ENCODE measurements at places on chromosomes 13 and 19. TPM values are rescaled to one million over a fixed set of nuclear protein-coding genes. Genes with fewer than 3 reads are reported as not detected.

DNA sequence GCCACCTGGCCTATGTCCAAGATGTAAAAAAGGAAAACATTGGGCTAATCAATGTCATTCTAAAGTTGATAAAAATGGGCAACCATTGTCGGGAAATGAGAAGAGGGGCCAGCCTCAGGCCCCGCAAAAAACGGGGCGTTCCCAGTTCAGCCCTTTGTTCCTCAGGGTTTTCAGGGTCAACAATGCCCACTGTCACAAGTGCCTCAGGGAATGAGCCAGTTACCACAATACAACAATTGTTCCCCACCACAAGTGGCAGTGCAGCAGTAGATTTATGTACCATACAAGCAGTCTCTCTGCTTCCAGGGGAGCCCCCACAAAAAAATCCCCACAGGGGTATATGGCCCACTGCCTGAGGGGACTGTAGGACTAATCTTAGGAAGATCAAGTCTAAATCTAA, 112.5 kb downstream of the ZNF486 start:
- H3K4me1 ChIP-seq: no peaks in the 10 kb centered on the region
- no peaks in the 10 kb centered on the region for H3K27me3 ChIP-seq
- no peak overlapping the region for H3K27ac ChIP-seq
- no peak for DNase-seq
- no peak overlapping the region for H3K4me3 ChIP-seq

GRCh38 chr19:55670280-55671053, 4.6 kb upstream of the EPN1 start:
- H3K27ac ChIP-seq: peak overlapping the region; percentile 46
- no peaks in the 10 kb centered on the region for H3K27me3 ChIP-seq
- DNase-seq: peak; percentile 20
- H3K36me3 ChIP-seq: peaks cover 37% of the 10 kb centered on the region

GRCh38 chr19:3723883-3724282, 15.7 kb downstream of the TJP3 start:
- no peak for DNase-seq
- no peaks in the 10 kb centered on the region for H3K4me1 ChIP-seq
- no peak overlapping the region for H3K4me3 ChIP-seq
- no peaks in the 10 kb centered on the region for H3K36me3 ChIP-seq
- no peak overlapping the region for H3K27ac ChIP-seq

GRCh38 chr13:28413999-28414398, 80.9 kb downstream of the FLT1 start:
- H3K36me3 ChIP-seq: no peaks in the 10 kb centered on the region
- no peaks in the 10 kb centered on the region for H3K27me3 ChIP-seq
- H3K27ac ChIP-seq: no peak overlapping the region

DNA sequence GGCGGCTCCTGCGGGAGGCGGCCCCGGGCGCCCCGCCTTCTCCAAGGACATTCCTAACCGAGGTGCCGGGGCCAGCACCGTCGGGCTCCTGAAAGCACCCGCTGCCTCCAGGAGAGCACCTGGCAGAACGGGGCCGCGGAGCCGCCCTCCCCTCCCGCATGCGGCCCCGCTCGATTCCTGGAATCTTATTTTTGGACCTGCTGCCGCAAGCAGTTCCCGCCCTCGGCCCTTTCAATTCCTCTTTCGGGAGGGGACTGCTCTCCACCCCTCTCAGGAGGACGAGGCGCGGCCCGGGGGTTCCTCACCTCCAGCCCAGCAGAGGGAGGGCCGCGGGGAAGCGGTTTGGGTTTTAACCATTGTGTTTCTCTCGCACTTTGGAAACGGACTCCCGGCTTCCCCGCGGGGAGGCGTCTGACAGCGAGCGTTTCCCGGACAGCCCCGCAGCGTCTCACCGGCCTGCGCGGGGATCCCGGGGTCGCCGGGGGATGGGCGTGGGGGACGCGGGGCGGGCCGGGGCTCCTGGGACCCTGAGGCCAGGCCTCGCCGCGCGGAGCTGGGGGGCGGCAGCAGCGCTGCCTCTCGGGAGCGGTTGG, 849 bp downstream of the GAS6 start:
- H3K4me3 ChIP-seq: peak overlapping the region; percentile 40
- H3K36me3 ChIP-seq: no peaks in the 10 kb centered on the region
- peaks cover 27% of the 10 kb centered on the region for H3K27me3 ChIP-seq
- DNase-seq: peak; percentile 25

DNA sequence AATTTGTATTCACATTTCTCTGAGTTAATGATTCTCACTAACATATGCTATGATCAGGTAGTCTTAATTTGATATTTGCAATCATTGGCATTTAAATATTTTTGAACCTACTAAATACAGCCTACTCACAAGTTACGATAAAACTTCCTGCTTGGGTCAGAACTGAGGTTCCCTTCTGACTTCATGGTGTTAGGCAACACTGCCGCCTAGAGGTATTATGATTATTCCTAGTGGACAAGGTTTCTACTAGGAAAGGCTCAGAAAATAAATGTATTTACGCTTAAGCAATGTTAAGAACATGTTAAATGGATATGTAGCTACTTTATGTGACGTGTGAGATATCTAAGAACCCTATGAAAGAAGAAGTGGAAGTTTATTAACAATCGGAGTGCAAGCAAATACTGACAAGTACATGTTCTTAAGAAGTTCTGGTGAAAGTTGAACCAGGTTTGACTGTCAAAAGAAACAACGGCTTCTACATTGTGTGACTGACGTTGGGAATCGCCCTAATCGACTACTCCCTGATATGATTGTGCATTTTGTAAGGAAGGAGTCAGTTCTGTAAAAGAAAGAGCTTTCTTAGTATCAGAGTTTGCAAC, 1395.8 kb downstream of the SLITRK5 start:
- no peaks in the 10 kb centered on the region for H3K4me1 ChIP-seq
- no peaks in the 10 kb centered on the region for H3K27me3 ChIP-seq
- peak; percentile 75 for DNase-seq
- no peaks in the 10 kb centered on the region for H3K36me3 ChIP-seq
- no peak overlapping the region for H3K4me3 ChIP-seq
- H3K27ac ChIP-seq: no peak overlapping the region

GRCh38 chr13:60491531-60491930, 94.5 kb downstream of the TDRD3 start:
- no peak overlapping the region for H3K27ac ChIP-seq
- no peaks in the 10 kb centered on the region for H3K27me3 ChIP-seq
- H3K36me3 ChIP-seq: peaks cover 14% of the 10 kb centered on the region
- no peak overlapping the region for H3K4me3 ChIP-seq

- H3K4me3 ChIP-seq: peak overlapping the region; percentile 84
- H3K4me1 ChIP-seq: no peaks in the 10 kb centered on the region
- H3K36me3 ChIP-seq: no peaks in the 10 kb centered on the region
- H3K27me3 ChIP-seq: no peaks in the 10 kb centered on the region
Observed at GRCh38 chr19:18895038-18895823, 727 bp downstream of the CERS1 start.

GRCh38 chr13:113621046-113621445, 36.5 kb downstream of the TFDP1 start:
- no peak overlapping the region for H3K27ac ChIP-seq
- no peak for DNase-seq
- no peaks in the 10 kb centered on the region for H3K27me3 ChIP-seq
- no peak overlapping the region for H3K4me3 ChIP-seq
- peaks cover 12% of the 10 kb centered on the region for H3K4me1 ChIP-seq

DNA sequence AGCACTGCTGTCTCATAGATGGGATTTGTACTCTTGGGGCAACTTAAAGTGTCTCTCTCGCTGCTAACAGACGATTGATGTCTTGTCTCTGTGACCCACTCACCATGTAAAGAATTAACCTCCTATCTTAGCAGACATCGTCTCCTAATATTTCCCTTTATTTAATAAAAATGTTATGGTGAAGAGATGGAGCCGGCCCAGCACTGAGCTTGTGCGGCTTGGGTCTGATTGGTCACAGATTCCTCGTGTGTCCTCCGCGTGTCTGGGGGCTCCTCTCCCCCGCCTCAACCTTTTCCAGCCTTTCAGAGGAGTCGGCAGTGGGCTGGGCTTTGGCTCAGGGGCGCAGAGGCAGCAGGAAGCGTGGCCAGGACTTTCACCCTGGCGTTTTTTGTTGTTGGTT, 13.2 kb upstream of the CRTC1 start:
- H3K4me3 ChIP-seq: no peak overlapping the region
- no peak for DNase-seq
- peaks cover 3% of the 10 kb centered on the region for H3K36me3 ChIP-seq
- no peak overlapping the region for H3K27ac ChIP-seq

GRCh38 chr13:25652764-25653163, 281.0 kb downstream of the ATP8A2 start:
- no peaks in the 10 kb centered on the region for H3K27me3 ChIP-seq
- H3K4me3 ChIP-seq: no peak overlapping the region
- no peaks in the 10 kb centered on the region for H3K4me1 ChIP-seq

GRCh38 chr13:99990126-99990977, 8.8 kb downstream of the ZIC2 start:
- no peaks in the 10 kb centered on the region for H3K36me3 ChIP-seq
- H3K27me3 ChIP-seq: peaks cover 100% of the 10 kb centered on the region
- H3K4me3 ChIP-seq: no peak overlapping the region
- DNase-seq: no peak

DNA sequence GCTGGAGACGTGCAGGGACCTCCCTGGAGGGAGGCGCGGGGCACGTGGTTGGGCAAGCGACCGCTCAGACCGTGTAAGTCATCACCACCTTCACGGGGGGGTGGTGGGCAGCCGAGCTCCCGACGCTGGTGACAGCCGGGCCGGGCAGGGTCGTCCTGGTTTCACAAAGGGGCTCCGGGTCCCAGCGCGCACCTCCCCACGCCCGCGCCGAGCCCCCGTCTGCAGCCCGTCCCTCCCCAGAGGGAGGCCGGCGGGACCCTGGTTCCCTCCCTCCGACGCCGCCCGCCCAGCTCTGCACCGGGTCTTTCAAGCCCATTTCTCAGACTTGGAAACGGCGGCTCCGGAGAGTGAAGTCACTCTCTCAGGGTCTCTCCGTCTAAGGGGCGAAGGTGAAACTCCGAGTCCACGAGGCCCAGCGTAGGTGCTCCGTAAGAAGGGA, 729 bp upstream of the ARID3A start:
- peaks cover 3% of the 10 kb centered on the region for H3K4me1 ChIP-seq
- H3K36me3 ChIP-seq: peaks cover 7% of the 10 kb centered on the region
- H3K4me3 ChIP-seq: peak overlapping the region; percentile 98

GRCh38 chr13:44407379-44407778, 33.8 kb downstream of the SERP2 start:
- H3K27me3 ChIP-seq: no peaks in the 10 kb centered on the region
- H3K36me3 ChIP-seq: no peaks in the 10 kb centered on the region
- H3K27ac ChIP-seq: no peak overlapping the region

DNA sequence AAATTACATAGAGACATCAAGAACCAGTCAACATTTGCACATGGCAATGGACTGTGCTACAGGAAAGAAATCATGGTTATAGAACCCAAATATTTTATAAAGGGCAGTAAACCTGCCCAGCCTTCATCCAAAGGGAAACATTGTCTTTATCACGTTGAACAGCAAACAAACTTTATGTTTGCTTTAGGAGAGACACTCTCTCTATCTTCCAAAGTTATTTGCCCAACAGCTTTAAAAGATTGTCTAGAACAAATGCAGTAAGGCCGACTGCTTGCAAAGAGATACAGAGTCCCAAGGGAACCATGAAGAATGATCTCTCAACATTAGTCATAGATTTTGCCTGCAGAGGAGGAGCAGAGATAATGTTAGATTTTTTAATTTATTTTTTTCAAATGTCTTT, 1323.5 kb upstream of the SLC10A2 start:
- H3K4me3 ChIP-seq: no peak overlapping the region
- H3K4me1 ChIP-seq: no peaks in the 10 kb centered on the region
- no peaks in the 10 kb centered on the region for H3K27me3 ChIP-seq
- no peak overlapping the region for H3K27ac ChIP-seq
- DNase-seq: no peak

GRCh38 chr13:111359237-111359915, 38.9 kb downstream of the TEX29 start:
- H3K36me3 ChIP-seq: no peaks in the 10 kb centered on the region
- H3K4me3 ChIP-seq: no peak overlapping the region
- no peaks in the 10 kb centered on the region for H3K4me1 ChIP-seq
- no peak for DNase-seq

DNA sequence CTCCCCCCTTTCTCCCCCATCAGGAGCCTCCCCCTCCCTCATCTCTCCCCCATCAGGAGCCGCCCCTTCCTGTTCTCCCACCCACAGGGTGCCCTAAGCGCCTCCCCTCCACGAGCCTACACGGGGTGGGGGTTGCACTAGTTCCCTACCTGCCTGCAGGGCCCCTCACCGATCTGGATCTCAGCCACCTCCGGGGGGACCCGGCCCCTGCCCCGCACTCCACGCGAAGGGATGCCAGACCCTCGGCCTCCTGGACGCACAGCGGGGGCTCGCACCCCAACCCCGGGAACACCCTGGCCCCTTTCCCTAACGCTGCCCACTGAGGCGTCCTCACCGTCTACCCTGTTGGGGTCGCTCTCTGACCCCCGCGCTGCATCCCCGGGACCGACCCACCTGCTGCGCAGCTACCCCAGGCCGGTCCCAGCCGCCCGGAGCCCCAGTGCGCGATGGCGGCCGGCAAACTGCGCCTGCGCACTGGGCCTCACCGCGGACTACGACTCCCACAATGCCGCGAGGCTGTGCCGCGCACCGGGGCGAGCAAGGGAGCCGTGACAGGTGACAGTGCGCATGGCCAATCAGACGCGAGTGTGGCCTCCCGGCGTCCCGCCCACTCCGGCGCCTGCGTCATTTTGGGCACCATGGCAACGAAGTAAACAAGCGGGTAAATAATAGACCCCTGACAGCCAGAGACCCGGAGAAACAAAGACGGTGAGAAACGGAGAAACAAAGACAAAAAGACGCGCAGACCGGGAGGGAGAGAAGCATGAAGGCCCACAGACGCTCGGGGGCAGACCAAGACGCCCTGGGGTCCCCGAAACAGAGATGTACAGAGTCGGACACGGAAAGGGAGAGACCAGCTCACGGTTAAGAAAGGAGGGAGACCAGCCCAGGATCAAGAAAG, at the start of gene ZSCAN18:
Gene ZSCAN18 (minus strand): TSS at position 451 of the 901 bp plus-strand sequence. CDS start 7,964 bp downstream, outside the sequence.
- H3K4me3 ChIP-seq: peak within 1 kb of the TSS; percentile 69
- no peaks in the 10 kb centered on the region for H3K36me3 ChIP-seq
- H3K4me1 ChIP-seq: no peaks in the 10 kb centered on the region
- peak; percentile 98 for DNase-seq
- H3K27me3 ChIP-seq: no peaks in the 10 kb centered on the region

DNA sequence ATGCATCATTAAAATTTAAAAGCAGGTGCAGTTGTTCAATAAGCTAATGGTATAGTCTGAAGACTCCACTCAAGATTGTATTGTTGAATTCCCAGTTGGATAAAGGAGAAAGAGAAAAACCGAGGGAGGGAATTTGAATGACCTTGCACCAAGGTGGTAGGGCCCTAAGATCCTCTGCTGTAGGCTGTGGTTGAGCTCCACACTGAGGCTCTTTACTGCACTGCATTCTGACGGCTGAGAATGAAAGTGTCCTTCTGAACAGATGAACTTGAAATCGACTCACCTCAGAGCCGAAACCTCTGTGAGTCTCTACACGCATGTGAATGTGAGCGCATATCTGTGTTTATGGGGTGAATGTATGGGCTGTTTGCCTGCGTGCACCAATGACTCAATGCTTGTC, 388.9 kb upstream of the DACH1 start:
- H3K4me1 ChIP-seq: no peaks in the 10 kb centered on the region
- peak; percentile 2 for DNase-seq
- H3K27me3 ChIP-seq: no peaks in the 10 kb centered on the region
- H3K27ac ChIP-seq: no peak overlapping the region

Gene ALOX5AP
- total RNA-seq: not detected

Gene SHISA7
- not detected for total RNA-seq

Gene PSG2
- not detected for total RNA-seq

Gene CATSPERD
- total RNA-seq: not detected

Gene RXFP2
- not detected for total RNA-seq

Gene CLDN10
- total RNA-seq: not detected

Gene COMP
- 0.07 TPM for total RNA-seq

Gene CGB8
- total RNA-seq: not detected

Gene ATXN8OS
- not detected for total RNA-seq

Gene KLF1
- 2.2 TPM for total RNA-seq

Gene WDR87
- not detected for total RNA-seq

Gene ZNF836
- total RNA-seq: 13.1 TPM

All from cardiac muscle cell (in vitro differentiated cells and primary cell).